D721Med (cell line): ENCODE measurements at places on chromosomes 11 and 22.

GRCh38 chr11:93895106-93895862 lies 44.9 kb upstream of the VSTM5 start:
- DNase-seq = no peak

GRCh38 chr22:41501209-41501608 lies 32.3 kb downstream of the ACO2 start:
- DNase-seq = no peak

- no peak for DNase-seq
Observed at GRCh38 chr22:46148816-46149511, 1.4 kb upstream of the PPARA start.

DNA sequence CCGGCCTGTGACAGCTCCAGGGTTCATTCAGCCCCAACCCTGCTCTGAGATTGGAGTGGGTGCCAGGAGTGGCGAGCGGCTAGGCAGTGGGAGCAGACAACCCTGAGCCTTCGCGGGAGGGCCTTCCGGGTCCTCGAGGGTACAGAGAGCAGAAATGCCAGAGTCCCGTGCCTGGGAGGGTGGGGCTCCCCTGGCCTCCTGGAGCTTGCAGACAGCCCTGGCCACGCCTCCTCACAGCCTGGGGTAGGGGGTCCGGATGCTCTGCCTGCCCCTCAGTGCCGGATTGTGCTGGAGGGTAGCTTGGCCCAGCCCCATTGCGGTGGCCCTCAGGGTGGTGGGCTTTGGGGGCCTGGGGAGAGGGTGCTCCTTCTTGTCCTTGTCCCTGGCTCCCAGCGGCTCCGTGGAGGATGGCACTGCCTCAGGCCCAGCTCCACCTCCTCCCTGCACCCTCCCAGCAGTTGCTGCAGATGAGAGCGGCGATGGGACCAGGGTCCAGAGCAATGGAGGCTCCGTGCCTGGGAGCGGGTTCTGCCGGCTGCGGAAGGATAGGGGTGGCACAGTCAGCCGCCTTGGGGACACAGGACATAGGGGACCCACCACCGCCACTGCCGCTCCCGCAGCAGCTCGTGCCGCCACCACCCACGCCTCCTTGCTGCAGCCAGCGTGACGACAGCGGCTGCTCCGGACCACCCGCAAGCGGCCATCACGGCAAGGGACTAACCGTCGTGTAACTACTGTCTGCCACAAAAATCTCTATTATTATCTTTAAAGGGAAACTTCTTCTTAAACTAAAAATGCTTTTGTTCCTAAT lies 34.9 kb upstream of the OR10G7 start:
- DNase-seq = no peak

GRCh38 chr11:117997406-117997805 lies 11.2 kb downstream of the IL10RA start:
- DNase-seq = no peak

DNA sequence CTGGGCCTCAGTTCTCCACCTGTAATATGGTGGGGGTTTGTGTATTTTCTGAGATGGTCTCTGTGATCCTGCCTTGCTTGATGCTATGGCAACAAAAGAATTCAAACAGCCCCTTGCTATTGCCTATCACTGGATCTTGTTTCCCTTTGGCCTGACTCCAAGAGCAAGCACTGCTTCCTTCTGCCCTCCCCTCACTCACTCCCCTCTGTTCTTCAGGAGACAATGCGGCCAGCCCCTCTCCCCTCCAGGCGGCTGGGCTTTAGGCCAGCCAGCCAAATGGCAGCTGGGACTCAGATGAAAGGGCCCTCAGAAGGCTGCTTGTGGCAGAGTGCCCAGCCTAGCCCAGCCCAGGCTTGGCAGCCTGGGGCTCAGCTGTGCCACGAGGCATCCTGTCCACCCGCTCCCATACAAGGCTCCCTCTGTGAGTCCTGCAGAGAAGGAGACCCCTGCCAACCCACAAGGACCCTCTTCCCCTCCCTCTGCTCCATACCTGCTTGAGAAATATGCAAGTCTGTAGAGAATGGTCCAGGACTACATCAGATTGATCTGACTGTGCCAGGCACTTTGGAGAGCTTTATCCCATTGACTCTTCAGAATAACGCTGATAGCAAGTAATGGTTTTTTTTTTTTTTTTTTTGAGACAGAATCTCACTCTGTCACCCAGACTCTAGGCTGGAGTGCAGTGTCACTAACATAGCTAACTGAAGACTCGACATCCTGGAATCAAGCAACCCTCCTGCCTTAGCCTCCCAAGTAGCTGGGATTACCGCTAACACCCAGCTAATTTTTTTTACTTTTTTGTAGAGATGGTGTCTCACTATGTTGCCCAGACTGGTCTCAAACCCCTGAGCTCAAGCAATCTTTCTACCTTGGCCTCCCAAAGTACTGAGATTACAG lies 7.6 kb upstream of the KCTD14 start:
- no peak for DNase-seq
